NCI-H82 (cell line): ENCODE measurements at places on chromosomes 1 and 21.
A peak's percentile ranks its signal among the peaks of the same experiment; 100 is the strongest.

DNA sequence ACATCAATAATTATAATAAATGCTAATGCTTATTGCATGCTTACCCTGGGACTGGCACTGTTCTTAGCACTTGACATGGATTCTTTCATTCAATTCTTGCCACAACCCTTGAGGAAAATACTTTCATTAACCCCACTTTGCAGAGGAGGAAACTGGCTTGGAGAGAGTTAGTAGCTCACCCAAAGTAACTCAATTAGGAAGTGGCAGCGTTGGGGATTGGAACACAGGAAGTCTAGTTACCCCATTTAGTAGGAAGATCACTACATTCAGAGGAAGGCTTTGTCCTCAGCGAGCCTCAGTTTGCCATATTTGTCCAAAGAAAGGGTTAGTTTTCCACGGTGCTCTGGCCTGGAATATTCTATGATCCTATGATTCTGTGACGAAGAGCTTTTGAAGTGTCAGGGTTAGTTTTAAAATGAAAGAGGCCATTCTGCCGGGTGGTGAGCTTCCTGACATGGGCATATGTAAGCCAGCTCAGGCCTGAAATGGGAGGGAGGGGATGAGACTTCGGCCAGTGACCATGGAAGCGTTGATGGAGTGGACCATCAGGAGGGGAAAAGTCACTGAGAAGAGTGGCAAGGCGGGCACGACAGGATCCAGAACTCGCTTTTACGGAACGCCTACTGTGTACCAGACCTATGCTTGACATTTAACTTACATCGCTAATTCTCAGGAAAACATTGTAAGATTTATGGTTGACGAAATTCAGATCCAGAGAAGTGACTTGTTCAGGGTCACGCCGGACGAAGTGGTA, 28.2 kb upstream of the EPB41 start:
- DNase-seq = no peak

DNA sequence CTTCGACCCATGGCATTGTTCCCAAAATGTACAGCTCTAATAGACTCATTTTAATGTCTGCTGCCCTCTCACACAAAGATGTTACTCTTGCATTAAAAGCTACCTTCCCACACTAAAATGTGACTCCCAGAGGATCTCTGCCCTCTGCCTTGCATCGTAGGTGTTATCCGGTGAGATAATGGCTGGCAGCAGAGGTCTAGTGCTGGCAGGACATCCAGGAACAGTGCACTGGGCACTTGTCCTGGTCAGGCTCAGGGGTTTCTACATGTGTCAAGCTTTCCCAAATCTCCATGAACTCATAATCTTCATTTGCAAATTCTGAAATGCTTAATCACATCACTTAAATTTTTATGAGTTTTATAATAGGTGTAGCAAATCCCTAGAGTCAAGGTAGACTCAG, 310.6 kb downstream of the LRRIQ3 start:
- DNase-seq = no peak

GRCh38 chr1:105243411-105243810, 1493.7 kb downstream of the AMY1C start:
- DNase-seq = no peak

GRCh38 chr1:246435421-246436041, 71.5 kb downstream of the SMYD3 start:
- DNase-seq = no peak

- no peak for DNase-seq
These were observed 18.5 kb downstream of the NPHP4 start for GRCh38 chr1:5973771-5974170.

- DNase-seq = peak; percentile 4
These were observed 45.3 kb downstream of the TARBP1 start for GRCh38 chr1:234433563-234434285.

GRCh38 chr1:43908858-43909257, 24.7 kb upstream of the ARTN start:
- peak; percentile 65 for DNase-seq

DNA sequence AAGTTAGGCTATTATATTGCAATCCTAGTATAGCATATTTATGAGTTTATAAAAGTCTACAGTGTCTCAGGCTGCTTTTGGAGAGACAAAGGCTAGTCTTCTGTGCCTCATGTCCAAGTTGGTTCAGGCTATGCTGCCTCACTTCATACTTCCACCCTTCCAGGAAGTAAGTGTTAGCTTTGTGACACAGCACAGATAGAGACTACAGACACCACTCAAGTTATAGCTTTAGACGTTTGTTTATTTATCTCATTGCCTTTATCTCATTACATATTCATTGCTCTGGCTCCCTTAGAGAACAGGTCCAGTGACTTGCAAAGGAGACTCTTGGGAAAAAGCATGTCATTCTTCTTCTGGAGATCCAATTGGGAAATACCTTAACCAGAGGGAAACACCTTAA, 22.6 kb upstream of the GBP4 start:
- no peak for DNase-seq

DNA sequence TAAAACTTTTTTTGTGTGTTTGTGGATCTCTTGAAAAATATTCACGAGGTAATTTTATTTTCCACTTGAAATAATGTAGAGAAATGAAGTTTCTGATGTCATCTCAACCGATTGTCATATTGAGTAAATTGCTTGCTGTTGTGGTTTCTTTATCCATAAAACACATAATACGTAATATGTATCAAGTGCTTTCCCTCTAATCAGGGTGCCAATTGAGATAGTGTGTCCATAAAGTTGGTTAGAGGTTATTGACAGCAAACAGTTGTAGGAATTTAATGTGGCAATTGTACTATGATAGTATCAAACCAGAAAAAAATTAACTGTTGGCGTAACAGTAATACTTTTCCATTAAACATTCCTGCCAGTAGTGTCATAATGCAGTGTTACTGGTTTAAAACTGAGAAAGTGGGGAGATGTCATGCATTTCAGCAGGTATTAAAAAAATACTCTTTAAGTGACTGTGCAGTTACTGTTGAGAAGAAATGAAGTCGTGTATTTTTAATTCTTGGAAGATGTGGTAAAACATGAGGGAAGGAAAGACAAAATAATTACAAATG, 38.3 kb downstream of the USP25 start:
- no peak for DNase-seq
